Cerebellar nuclear complex (tissue), 1 donor: ENCODE measurements at places on chromosomes 12 and 14.

GRCh38 chr14:98819867-98820206 lies 452.2 kb downstream of the BCL11B start:
- DNase-seq: no peak

DNA sequence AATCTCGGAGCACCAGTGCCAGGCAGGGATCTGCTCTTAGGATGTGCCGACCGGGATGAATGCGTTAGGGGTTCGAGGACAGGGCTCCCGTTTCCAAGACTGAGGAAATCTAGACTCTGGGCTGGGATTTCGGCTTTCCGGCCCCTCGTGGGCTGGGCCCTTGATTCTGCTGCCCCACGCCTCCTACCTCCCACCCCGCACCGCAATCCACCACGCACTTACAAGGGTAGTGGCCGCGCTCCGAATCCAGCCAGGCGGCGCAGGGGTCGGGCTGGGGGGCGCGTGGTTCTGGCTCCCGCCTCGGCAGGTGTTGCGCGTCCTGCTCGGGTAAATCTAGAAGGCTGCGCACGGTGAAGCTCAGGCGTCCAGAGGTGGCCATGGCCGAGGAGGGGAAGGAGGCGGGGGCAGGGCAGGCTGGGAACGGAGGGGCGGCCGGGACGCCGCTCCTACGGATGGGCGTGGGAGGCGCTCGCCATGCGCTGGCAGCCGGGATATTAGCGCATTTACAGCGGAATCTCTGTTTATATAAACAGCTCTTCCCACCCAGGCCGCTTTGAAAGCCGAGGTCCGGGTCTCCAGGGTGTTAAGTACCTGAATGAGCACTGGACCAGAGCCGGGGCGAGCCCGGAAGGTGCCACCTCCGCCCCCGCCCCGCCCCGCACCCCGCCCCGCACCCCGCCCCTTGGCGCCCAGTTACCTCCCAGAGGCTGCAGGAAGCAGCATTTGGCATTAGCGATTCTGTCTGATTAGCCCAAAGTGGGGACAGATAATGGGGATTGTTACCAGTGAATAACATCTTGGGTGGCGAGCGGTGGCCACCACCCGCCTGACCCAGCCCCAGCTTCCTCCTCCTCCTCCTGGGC lies at the start of gene NKX2-8:
Gene NKX2-8, minus strand, starts transcription at position 604 of the 863 bp plus-strand sequence. Its CDS starts 225 bp downstream, at position 379.
- no peak for DNase-seq

- DNase-seq: no peak
Measured at GRCh38 chr12:65525491-65526141, 247.1 kb downstream of the MSRB3 start.

DNA sequence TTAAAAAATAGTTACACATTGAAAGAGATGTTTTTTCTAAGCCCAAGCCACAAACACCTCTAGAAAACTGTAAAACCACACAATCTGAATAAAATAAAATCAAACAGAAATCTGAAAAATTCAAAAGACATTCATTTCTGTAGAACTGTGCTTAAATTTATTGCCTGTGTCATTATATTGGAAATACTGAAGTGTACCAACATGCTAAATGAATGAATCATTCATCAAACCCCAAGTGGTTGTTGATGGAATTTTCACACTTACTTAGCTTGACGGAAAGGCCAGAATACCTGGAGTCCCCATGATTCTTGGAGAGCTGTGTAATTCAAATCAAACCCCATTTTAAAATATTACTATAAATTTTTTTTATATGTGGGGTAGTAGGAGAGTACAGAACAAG lies 2.7 kb downstream of the KITLG start:
- no peak for DNase-seq

GRCh38 chr14:32428875-32429274 lies 99.8 kb downstream of the AKAP6 start:
- no peak for DNase-seq
